ENCODE measurements at places on chromosomes 6 and 20.

- H3K27ac ChIP-seq = no peak overlapping the region
- no peaks in the 10 kb centered on the region for H3K27me3 ChIP-seq
- no peak overlapping the region for H3K4me3 ChIP-seq
- peaks cover 2% of the 10 kb centered on the region for H3K36me3 ChIP-seq
- no peak for DNase-seq
Observed at GRCh38 chr6:35706468-35706867, 17.8 kb upstream of the FKBP5 start.

GRCh38 chr20:16166737-16167136 lies 406.5 kb downstream of the KIF16B start:
- no peaks in the 10 kb centered on the region for H3K36me3 ChIP-seq
- peaks cover 4% of the 10 kb centered on the region for H3K27me3 ChIP-seq
- no peak overlapping the region for H3K4me3 ChIP-seq
- no peak for DNase-seq

- H3K36me3 ChIP-seq = peaks cover 45% of the 10 kb centered on the region
- H3K27me3 ChIP-seq = no peaks in the 10 kb centered on the region
- H3K4me1 ChIP-seq = peaks cover 55% of the 10 kb centered on the region
- peak overlapping the region; percentile 96 for H3K27ac ChIP-seq
- DNase-seq = peak; percentile 61
Observed at GRCh38 chr6:36752886-36753506, 55.4 kb downstream of the RAB44 start.

DNA sequence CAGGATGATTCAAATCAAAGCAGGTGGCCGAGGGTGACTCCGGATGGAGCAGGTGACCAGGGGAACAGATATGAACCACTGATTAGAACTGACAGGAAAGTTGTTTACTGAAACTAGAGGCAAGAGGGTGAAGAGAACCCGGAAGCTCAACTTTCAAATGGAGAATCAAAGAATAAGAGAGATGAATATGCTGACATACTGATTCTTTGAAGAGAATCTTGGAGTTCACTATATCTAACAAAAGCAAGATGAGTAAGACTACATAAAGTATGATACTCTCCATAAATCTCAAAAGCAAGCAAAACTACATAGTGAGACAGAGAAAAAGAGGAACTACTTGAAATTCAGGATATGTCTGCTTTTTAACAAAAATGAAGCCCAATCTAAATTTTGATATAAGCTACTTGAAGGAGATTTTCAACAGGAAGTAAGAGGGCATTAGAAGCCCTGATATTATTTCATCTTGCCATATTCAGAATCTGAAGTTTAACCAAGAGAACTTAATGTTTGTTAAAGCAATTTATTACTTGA lies 4.0 kb upstream of the UBD start:
- H3K4me3 ChIP-seq = no peak overlapping the region
- H3K27me3 ChIP-seq = peaks cover 16% of the 10 kb centered on the region
- H3K36me3 ChIP-seq = no peaks in the 10 kb centered on the region
- H3K4me1 ChIP-seq = peaks cover 7% of the 10 kb centered on the region
- no peak for DNase-seq
- H3K27ac ChIP-seq = no peak overlapping the region

DNA sequence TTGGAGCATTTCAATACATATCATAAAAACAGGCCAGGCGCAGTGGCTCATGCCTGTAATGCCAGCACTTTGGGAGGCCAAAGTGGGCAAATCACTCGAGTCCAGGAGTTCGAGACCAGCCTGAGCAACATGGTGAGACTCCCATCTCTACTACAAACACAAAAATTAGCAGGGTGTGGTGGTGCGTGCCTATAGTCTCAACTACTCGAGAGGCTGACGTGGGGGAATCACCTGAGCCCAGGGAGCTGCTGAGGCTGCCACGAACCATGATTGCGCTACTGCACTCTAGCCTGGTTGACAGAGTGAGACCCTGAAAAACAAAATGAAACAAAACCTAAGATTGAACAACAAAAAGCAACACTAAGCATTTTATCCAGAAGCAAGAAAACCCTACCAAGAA lies 47.2 kb downstream of the BACH2 start:
- no peak overlapping the region for H3K27ac ChIP-seq
- DNase-seq = no peak
- peaks cover 29% of the 10 kb centered on the region for H3K36me3 ChIP-seq

Data from memory B cell (primary cell).